ENCODE measurements at places on chromosomes 1 and 21. TPM values are rescaled to one million over a fixed set of nuclear protein-coding genes. Genes with fewer than 3 reads are reported as not detected.
A peak's percentile ranks its signal among the peaks of the same experiment; 100 is the strongest.

DNA sequence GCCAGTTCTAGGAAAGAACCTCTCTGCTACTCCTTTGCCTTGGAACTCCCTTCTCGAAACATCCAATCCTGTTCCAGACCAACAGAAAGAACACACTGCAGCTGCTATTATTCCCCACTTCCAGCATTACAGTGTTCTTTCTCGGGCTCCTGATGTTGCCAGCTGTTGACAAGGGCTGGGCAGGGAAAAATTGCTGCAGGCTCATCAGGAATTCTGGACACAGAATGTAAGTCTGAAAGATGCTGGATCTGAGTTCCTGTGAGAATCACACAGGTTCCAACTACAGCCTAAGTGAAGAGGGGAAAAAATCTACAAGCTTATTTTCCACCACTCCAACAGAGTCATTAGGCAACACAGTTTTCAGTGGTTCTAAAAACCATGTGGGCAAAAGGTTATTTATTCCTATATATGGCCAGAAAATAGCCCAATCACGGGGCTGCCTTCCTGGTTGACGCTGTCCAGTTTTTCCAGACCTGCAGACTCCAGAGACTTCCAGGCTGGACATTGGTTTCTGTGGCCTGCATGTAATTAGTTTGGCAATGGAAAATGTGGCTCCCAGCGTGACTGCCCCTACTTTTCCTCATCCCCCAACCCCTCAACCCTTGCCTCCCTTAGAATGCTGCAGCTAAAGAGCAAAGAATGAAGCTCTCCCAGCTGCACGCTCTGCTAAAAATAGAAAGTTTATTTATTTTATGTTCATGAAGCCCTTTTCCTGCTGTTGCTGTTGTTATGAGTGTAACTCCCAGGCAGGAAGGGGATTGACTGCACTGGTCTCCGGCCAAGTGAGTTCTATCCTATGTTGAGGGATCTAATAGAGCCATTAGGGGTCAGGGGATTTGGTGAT lies 8.3 kb upstream of the KIAA0040 start:
- no peak for DNase-seq

DNA sequence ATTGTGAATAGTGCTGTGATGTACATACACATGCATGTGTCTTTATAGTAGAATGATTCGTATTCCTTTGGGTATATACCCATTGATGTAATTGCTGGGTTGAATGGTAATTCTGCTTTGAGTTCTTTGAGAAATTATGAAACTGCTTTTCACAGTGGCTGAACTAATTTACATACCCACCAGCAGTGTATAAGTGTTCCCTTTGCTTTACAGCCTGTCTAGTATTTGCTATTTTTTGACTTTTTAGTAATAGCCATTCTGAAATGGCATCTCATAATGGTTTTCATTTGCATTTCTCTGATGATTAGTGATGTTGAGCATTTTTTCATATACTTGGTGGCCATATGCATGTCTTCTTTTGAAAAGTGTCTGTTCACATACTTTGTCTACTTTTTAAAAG lies 54.5 kb upstream of the FAM78B start:
- no peak for DNase-seq

GRCh38 chr1:55718758-55719671 lies 503.9 kb upstream of the USP24 start:
- peak; percentile 100 for DNase-seq

GRCh38 chr1:24909388-24909898 lies 20.6 kb downstream of the RUNX3 start:
- DNase-seq: peak; percentile 40

DNA sequence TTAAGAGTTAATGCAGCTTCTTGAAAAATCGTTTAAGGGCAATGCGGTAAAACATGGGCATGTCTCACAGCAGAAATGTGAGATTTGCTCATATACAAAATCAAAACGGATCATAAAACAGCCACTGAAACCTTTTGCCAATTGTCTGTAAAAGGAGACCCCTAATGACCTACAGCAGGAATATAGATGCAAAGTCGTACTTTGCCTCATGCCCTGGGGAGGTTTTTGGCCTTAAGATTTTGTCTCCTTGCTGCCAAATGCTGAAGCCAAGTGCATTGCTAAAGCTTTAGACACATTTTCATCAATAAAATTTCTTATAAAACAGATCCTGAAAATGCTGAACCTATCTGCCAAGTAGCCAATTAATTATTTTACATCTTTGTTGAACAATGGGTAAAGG lies 226.9 kb downstream of the TGFB2 start:
- DNase-seq: no peak

- DNase-seq: peak; percentile 87
Measured at GRCh38 chr1:230824919-230825721, 43.2 kb downstream of the C1orf198 start.

- no peak for DNase-seq
Measured at GRCh38 chr1:203638950-203639349, 12.3 kb downstream of the ATP2B4 start.

GRCh38 chr1:165114022-165114888 lies 242.3 kb downstream of the LMX1A start:
- DNase-seq: peak; percentile 41

DNA sequence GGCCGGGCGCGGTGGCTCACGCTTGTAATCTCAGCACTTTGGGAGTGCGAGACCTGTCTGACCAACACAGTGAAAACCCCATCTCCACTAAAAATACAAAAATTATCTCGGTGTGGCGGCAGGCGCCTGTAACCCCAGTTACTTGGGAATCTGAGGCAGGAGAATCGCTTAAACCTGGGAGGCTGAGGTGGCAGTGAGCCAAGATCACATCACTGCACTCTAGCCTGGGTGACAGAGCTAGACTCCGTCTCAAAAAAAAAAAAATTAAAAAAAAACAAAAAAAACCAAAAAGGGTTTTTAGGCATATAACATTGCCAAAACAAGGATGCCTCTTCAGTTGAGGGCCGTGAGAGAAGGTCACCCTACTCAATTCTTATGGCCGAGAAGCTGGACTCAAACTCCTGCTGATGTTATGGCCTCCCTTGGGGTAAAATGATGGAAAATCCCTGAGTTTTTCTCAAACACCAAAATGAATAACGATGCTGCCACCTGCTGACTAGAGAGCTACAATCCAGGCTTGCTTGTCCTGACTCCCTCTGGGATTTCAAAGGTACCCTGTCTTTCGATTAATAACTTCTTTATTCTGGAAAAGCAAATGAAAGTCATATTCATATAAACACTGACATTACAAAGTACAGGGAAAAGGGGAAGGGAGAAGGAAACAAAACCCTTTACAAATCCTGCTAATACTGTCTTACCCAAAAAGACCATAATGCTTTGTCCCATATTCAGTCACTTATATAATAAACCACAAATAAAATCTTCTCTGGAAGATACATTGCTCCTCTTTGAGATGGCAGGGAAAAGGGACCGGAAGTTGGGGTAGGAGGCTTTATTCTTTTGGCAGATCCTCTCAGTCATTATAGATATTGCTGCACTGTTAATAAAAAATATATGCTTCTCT lies 10.7 kb downstream of the RAB42 start:
- peak; percentile 82 for DNase-seq

- no peak for DNase-seq
Measured at GRCh38 chr21:42839271-42840231, 39.8 kb downstream of the WDR4 start.

DNA sequence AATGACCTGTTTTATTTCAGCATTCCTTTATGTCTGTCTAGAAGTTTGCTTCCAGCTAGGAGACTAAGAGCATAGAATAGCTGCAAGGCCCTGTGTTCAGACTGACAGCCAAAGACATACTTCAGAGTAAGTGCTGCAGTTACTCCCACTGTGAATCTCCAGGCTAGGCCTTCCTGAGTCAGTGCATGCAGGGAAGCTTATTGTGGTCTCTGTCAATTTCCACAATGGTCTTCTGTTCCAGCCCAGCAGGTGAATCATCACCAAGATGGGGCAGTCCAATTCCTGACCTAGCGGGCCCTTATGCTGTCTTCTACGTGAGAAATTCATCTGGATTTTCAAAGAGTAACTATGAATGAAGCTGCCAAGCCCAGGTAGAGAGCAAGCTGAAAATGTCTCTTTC lies 146.3 kb upstream of the C8B start:
- DNase-seq: no peak

DNA sequence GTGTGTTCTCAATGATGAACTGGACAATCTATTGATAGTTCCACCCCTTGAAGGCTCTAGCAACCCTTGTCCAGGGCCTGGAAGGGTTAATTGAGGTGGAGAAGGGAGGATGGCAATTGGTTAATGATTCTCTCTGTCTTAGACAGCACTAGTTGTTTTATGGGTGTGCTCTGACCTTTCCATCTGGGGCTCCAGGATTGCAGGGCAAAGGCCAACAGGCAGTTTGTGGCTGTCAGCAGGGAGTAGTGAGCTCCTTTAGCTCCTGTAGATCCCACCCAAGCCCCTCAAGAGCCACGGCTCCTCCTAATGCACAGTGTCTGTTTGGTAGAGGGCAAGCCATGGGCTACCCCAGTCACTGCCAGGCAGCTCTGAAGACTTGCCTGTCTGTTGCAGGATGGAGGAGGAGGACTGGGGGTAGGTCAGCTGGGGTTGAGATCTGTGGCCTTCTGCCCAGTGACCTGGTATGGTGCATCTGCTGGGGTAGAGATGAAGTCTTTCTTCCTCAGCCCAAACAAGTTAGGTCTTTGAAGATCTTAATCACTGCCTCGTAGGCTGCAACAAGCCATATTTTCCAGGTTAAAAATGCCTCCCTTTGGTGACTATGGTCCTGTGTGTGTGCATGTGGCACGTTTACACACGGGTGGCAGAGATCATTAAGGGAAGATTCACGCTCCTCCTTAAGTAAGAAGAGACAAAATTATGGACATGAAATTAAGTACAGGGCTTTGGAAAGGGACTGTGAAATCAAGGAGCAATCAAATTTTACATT lies 7.7 kb downstream of the MROH7 start:
- DNase-seq: no peak

DNA sequence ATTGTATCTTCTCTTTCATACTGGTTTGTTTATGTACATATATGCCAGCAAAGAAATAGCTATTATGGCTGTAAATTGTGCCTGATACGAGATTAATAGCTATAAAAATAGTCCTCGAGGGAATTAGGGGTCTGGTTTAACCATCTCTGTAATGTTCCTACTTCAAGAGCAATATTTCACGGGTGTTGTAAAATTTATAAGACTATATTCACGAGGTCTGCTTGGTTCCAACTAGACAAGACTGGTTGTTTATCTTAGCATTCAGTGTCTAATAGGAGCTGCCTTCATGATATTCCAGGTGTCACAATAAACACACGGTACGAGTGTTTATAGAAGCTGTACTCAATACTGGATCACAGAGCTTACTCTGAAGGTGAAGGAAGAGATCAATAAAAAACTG lies 389.9 kb downstream of the SIPA1L2 start:
- DNase-seq: no peak

- DNase-seq: no peak
Measured at GRCh38 chr1:240691501-240691900, 79.5 kb upstream of the GREM2 start.

Gene ACTN2
- not detected for total RNA-seq

Gene KRTAP24-1
- total RNA-seq: not detected

Gene TCHHL1
- total RNA-seq: not detected

Gene DENND2D
- 0.71 TPM for total RNA-seq

Gene HJV
- total RNA-seq: 1.2 TPM

Gene OR6Y1
- not detected for total RNA-seq

Gene KIF21B
- under 0.01 TPM for total RNA-seq

Gene HIVEP3
- total RNA-seq: 1.5 TPM

Data from LHCN-M2 (cell line).